ENCODE measurements at places on chromosomes 16 and 17.

DNA sequence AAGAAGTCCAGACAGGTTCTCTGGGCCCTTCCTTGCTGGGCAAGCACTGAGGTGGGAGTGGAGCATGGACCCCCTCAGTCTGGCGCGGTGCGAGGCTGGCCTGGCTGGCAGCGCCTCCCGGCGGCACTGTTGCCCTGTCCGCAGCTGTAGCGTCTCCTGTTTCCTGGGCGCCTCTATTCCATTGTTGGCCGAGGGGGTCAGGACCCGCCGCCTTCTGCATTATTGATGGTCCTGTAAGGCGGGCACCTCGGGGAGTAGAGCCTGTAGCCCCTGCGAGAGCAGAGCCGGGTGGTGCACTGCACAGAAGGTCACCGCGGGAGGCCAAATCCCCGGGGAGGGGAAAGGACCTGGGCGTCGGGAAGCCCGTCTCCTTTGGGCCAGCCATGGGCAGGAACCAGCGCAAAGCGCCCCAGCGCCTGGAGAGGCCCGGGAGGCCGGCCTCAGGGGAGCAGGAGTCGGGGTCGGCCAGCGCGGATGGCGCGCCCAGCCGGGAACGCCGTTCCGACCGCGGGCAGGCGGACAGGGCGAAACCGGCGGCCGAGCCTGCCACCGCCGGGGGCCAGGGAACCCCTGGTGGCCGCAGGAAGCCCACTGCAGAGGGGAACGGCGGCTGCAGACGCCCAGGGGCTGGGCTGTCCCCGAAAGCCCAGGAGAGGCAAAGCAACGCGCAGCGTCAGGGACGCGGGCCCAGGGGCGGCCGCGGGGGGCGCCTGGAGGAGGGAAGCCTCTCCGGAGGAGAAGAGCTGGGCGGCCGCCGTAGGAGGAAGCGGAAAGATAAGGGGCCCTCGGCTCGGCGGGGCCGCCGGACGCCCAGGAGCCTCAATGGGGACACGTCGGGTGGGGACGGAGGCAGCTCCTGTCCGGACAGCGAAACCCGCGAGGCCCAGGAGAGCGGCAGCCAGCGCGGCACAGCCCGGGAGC, at the start of gene MYO15B:
Gene MYO15B (plus strand): TSS at position 126 of the 921 bp plus-strand sequence. CDS start 258 bp downstream, at position 384.
- peak; percentile 37 for DNase-seq

GRCh38 chr16:85403693-85404092, 209.4 kb upstream of the GSE1 start:
- DNase-seq, result no peak

DNA sequence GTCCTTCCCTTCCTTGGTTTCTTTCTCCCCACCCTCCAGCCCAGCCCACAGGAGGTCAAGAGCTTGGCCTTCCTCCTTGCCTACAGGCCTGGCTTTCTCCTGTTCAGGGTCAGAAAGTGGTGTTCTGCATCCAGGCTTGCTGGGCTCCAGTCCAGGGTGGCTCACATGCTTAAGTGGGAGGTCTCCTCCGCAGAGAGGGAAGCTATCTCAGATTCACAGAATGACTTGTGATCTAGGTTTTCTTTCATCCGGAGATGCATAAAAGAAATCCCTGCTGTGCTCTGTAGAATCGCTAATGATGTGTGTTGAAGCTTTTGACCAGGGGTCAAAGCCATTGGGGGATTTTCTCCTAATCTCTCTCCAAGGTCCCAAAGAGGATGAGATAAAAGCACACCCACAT, 382.3 kb upstream of the EEF2KMT start:
- DNase-seq, result no peak

- no peak for DNase-seq
Measured at GRCh38 chr16:66473654-66474519, 46.8 kb downstream of the BEAN1 start.

Measured in inflammatory macrophage treated with lipopolysaccharide for 1 hour (primary cell).